Left renal pelvis (tissue), 4 donors: ENCODE measurements at places on chromosomes 1 and 21.
A peak's percentile ranks its signal among the peaks of the same experiment; 100 is the strongest.

- peak; percentile 17 for DNase-seq
Observed at GRCh38 chr1:178725466-178726086, 532 bp downstream of the RALGPS2 start.

GRCh38 chr1:59686574-59686973 lies 128.2 kb upstream of the HOOK1 start:
- no peak for DNase-seq

GRCh38 chr1:73161418-73161817 lies 879.1 kb upstream of the NEGR1 start:
- no peak for DNase-seq

- DNase-seq, result no peak
Observed at GRCh38 chr1:165841582-165842017, 14.2 kb downstream of the UCK2 start.
